Common myeloid progenitor, CD34-positive (primary cell): ENCODE measurements at places on chromosomes 12 and 14.

DNA sequence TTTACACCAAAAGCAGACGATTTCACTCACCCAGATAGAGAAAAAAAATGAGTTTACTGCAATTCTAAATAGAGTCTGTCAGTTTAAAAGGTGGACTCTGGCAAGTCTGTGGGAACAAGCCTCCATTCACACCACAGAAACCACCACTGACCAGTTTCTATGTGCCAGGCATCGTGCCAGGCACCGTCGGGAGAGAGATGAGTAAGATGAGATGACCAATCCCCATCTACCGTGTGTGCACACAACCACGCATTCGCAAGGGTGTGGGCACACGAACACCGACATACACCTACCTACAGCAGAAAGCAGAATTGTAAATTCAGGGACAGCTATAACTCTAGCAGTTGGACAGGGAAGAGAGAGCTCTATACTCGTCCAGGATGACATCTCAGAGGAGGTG lies 58.3 kb downstream of the PRIMA1 start:
- no peak for DNase-seq

GRCh38 chr12:46963191-46963590 lies 116.2 kb upstream of the PCED1B start:
- DNase-seq: no peak

DNA sequence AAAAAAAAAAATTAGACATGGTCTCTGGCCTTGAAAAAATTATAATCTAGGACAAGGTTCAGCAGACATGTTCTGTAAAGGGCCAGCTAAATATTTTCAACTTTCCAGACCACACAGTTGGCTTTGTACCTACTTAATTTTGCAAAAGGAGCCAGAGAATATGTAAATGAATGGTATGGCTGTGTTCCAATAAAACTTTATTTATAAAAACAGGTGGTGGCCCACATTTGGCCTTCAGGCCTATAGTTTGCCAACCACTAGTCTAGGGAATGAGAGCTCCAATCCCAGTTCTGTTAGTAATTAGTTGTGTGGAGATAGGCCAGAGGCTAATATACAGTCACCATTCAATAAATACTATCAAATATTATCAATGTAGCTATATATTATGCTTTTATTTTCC lies 29.3 kb upstream of the PWP1 start:
- DNase-seq: no peak

DNA sequence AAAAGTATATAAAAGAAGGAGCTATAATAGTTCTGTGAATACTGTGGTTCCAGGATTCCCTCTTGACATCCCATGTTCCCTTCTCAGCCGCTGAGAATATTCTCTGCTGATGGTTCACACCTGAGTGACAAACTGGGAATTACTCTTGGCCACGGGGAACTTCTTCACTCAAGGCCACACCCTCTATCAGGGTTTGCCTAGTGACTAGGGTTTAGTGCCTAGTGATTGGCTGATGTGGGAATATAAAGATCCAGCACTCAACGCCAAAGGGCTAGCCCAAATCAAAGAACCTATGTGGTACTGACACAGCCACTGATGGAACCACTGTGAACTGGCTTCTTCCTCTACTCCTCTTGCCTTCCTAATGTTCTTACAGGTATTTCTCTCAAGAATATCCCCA lies 248.4 kb downstream of the ASCL1 start:
- DNase-seq: no peak

DNA sequence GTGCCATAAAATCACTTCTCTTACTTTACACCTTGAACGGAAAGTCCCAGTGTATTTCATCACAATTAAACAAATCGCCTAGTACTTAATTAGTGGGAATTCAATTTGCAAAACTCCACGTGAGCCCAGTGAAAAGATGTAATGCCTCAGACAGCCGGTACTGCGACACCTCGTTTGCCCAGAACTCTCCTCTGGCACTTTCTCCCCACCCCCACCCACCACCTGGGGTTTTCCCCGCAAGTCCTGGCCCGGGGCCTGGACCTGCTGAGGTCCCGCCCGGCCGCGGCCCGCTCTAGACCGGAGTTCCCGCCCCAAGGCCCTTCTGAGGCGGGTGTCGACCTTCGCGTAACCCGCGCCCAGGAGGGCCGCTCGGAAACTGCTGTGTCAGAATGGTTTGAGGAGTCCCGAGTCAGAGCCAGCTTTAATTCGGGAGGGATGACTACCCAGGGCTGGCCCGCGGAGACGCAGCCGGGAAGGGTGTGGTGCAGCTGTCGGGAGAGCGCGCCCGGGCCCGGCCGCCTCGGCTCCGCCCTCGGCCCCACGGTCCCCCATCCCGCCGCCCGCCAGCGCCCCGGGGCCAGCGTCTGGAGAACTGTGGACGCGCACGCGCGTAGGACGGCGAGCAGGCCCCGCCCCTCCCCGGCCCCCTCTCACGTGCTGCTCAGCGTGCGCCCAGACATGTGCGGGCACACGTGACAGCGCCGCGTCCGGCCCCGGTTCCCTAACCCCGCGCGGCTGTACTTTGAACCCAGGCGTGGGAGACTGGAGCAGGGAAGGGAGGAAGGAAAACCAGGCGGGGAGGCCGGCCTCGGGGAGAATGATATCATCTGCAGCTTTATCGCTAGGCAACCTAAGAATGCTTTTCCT lies 10.8 kb downstream of the BHLHE41 start:
- DNase-seq: peak; percentile 89

- no peak for DNase-seq
These were observed 31.9 kb downstream of the CEP83 start for GRCh38 chr12:94427501-94428381.

- DNase-seq: no peak
These were observed 40.6 kb upstream of the MED13L start for GRCh38 chr12:116317986-116318575.

DNA sequence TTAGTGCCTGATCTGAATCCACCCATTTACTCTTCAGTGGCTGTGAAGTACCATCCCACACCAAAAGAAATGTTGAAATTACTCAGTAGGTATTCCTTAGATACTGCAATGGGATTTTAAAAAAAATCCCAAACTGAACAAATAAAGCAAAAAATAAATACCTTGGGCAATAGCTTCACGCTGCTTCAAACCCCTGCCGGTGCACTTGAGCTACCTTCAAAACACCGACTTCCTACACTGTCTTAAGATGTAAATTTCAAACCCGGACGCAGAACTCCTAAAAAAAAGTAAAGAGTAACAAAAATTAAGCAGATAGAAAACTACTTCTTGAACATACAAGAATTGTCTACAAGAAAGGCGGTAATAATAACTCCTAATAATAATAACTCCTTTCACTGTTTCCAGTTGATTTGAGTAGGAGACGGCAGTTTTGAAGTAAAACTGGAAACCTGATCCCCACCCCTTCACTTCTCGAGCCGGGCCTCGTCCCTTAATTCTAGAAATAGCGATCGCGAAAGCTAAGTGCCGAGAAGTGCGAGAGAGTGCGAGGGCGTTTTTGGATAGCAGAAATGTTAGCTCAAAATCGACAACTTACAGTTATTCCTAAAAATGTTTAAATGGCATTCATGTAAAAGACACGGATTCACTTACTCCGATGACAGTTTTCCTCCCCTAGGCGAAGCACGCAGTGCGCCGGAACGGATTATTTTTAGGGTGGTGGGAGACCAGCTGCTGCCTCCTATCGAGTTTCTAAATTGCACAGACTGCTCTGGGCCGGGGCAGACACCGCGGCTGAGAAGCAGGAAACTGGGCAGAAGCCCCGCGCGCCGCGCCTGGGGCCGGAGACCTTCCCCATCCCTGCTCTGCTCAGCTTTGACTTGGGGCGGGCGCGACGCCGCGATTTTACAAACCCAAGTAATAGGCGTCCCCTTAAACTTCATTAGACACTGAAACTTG lies at the start of gene ABCC9:
TSS of gene ABCC9 (minus strand) at position 878 of the 957 bp plus-strand sequence. CDS start 4,752 bp downstream, outside the sequence.
- peak; percentile 52 for DNase-seq

DNA sequence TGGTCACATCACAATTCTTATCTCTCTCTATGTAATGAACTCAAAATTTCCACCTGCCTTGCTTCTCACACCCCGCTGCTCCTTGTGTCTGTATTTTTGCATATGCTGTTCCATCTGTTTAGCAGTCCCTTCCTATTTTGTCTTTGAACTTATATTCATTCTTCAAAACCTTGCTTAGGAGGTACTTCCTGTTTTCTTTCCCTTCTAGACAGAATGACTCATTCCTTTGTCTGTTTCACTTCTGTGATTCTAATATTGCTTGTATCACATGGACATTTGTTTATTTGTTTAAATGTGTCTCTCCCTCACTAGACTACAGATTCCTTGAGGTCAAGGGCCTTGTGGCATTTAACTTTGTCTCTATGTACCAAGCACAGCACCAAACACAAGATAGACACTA lies 424.2 kb downstream of the ETNK1 start:
- no peak for DNase-seq

GRCh38 chr12:114186241-114187002 lies 219.5 kb downstream of the TBX5 start:
- no peak for DNase-seq

DNA sequence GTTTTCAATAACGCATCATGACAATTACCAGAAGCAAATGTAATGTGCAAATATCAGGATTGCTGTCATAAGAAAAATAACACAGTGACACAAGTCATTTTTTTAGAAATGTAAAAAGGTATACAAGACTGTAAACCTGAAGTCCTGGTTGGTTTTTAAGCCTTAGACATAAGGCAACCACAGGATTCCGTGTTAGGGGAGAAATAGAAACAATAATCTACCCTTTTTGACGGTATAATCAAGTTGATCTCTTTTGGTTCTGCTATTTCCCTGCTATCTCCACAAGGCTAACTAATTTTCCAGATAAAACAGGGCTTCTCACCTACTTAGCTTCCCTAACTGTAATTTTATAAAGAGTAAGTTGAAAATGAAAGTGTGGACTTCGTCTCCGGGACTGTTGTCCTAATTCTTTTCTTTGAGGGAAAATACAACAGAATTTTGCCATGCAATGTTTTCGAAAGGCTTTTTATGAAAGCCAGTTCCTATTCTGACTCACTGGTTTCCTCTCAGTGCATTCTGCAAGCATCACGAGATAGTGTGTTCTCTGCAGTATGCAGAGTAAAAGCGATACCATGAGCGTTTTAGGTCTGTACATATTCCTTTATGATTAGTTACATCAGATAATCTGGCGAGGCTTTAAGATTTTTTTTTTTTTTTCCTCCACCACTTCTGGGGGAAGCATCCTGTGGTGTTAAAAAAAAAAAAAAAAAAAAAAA lies 10.6 kb downstream of the MYO1H start:
- DNase-seq: peak; percentile 14

- no peak for DNase-seq
These were observed 995.4 kb downstream of the NRXN3 start for GRCh38 chr14:79165471-79166090.

- peak; percentile 81 for DNase-seq
These were observed 1.6 kb downstream of the TMEM121 start for GRCh38 chr14:105527826-105528585.

- DNase-seq: no peak
These were observed 22.9 kb downstream of the MAPKAPK5 start for GRCh38 chr12:111864913-111865312.

DNA sequence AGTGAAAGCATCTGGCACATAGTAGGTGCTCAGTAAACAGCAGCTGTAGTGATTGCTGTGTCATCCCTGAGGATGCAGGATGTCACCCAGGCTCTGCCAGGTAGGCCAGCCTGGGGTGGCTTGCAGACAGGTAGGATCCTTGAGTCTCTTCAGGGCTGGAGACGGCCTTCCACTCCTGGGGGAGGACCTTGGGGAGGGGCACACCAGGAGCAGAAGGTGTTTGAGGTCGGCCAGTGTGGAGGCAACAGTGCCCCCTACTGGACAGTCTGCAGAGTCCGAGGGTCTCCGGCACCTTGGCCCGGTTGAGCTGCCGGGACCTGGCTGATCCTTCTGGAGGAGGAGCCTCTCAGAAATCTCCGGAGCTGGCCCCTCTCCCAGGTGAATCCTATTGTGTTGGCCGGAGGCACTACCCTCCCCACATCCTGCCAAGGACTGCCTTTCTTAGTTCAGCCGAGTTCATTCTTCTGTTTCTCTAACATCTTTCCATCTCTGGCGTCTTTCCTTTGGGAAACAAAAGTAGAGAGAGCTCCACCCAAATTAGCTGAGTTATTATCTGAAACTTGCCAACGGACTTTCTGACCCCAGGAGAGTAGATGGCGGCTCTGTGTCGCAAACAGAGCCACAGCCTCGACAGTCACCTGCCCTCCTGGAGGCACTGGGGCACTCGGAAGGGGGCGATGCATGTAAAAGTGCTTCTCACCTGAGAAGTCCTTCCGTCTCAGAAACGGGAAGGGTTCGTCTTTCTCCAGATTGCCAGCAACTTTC lies 41.8 kb upstream of the CLMN start:
- DNase-seq: peak; percentile 37

GRCh38 chr14:75927564-75928087 lies 54.2 kb downstream of the TGFB3 start:
- DNase-seq: no peak

DNA sequence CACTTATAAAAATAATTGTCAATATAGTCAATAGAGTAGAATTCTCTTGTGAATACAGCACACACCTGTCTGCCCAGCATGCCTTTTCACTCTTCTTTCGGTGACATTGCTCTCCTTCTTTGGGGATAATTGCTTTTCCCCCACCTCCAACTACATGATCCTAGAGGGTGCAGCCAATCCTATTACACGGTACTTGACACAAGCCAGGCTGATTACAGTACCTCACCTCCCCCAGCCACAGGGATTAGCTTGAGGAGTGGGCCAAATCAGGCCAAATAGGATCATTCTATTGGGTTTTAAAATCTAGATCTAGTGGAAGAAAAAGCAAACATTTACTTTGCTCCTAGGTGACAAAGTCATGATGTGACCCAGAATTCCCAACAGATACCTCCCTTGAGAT lies 16.8 kb upstream of the NFYB start:
- DNase-seq: no peak

- peak; percentile 15 for DNase-seq
These were observed 1027.4 kb downstream of the FSCB start for GRCh38 chr14:43479596-43480195.

- peak; percentile 67 for DNase-seq
These were observed 22.2 kb upstream of the ABCD4 start for GRCh38 chr14:74324931-74325361.

DNA sequence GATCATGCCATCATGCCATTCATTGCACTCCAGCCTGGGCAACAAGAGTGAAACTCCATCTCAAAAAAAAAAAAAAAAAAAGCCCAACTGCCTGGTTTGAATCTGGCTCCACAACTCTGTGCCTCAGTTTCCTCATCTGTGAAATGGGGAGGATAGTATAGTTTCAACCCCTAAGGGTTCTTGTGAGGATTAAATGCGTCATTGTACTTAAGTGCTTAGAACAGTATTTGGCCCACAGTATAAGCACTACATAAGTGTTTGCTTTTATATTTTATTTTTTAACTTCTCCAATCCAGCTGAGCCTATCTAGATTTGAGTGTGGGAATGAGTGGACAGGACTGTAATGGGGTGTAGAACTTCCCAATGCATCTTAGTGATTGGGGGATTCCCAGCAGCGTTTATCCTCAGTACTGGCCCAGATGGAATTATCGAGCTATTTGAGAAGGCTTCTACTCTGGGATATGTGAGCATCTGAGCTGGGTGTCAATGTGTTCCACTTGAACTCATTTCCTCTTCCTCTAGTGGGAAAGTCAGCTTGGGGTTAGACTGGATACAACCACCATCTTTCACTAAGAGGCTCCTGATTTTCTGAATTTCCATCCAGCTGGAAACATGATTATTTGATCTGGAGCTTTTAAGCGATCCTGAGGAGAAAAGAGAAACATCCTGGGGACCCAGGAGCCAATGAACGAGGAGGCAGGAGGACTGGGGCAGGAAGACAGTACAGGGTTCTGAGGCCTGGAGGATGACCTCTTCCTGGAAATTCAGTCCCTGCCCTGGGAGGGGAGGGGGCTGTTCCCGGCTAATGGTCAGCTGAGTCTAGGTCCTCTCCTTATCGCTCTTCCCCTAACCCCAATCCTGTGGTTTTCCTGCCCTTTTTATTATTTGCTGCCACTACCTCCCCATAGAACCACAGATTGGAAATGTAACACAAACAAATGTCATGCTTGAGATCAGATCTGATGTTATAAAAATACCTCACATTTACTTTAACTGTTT lies 9.3 kb upstream of the ESPL1 start:
- no peak for DNase-seq
